ENCODE measurements at places on chromosomes 13 and 19.
A peak's percentile ranks its signal among the peaks of the same experiment; 100 is the strongest.

GRCh38 chr13:41668130-41668757 is 210.9 kb downstream of the RGCC start:
- DNase-seq: peak; percentile 89

DNA sequence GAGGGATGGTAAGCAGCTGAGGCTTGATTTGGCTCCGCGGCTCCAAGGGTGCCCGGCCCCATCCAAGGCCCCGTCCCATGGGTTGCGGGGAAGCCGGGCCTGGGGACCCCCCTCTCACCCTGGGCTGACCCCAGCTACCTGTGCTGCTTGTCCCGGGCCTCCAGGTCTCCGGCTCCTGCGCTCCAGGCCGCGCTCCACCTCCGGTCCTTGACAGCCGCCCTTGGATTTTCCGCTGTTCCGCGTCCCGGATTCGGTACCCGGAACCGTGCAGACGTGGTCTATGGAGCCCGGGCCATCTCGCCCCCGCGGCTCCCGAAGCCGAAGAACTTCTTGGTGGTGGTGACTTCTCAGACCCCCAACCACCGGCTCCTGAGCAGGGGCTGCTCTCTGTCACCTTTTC is 48.3 kb upstream of the C1QTNF9B start:
- no peak for DNase-seq

GRCh38 chr19:4303819-4304537 is 420 bp upstream of the FSD1 start:
- DNase-seq: no peak

DNA sequence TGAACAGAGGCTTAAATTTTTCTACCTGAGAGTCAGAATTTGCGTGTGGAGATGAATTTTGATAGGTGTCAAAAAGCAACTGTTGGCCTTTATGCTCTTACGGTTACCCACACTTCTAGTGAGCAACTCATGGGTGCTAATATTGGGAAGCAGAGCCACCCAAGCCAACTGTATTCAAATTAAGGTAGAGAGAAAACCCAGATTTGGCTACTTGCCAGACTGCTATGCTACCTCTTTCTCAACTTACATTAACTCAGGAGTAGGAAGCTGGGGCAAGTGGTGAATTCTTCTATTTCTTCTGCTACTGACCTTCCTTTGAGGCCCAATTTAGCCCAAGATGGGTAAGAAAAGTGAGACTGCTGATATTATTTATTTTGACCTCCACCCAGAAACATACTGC is 83.9 kb downstream of the OLFM4 start:
- no peak for DNase-seq

GRCh38 chr19:18533058-18533457 is 10.3 kb downstream of the FKBP8 start:
- DNase-seq: no peak

- peak; percentile 73 for DNase-seq
Observed at GRCh38 chr19:48745208-48745995, 1.3 kb downstream of the IZUMO1 start.

DNA sequence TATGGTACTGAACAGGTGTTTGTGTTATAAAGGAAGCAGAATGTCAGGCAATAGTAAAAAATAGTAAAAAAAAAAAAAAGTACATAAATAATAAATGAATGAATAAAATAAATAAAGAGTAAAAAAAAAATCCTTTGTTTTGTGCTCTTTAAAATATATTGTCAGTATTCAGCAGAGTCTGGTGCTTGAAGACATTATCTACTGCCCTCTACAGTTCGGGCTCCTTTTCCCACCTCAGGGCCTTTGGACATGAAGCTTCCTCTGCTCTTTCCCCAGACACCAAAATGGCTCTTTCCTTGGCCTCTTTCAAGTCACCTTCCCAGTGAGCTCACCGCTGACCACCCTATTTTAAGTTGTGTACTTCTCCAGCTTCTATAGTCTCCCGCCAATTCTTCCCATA is 137.5 kb downstream of the TNFRSF19 start:
- DNase-seq: no peak

- DNase-seq: no peak
Observed at GRCh38 chr13:54078271-54078870, 1049.8 kb downstream of the OLFM4 start.

- no peak for DNase-seq
Observed at GRCh38 chr19:5652261-5652660, 28.1 kb downstream of the MICOS13 start.

DNA sequence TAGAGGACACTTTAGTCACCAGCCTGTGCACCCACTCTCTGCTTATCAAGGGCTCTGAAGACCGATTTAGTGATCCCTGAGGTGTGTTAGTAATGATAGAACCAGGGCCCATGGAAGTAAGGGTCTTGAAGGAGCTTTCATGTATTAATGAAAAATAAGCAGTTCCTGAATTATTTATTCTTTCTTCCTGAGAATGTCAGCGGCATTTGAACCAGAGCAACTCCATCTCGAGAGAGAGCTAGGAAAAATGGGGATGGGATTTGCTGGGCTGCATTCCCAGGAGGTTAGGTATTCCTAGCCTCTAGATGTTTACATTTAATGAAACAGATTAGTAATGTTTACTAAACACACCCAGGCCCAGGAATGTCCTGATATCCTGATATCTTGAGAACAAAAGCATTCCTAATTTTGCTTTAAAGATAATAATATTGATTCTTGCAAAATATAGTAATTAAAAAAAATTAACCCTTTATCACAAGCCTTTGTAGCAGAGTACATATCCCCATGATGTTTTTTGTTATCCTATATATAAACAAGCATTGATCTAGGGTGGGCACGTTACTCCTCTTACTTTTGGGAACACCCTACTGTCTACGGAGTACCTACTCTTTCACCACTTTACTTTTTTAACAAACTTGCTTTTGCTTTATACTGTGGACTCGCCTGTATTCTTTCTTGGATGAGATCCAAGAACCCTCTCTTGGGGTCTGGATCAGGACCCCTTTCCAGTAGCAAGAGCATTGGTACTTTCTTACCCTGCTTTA is 63.1 kb downstream of the COG3 start:
- DNase-seq: no peak

DNA sequence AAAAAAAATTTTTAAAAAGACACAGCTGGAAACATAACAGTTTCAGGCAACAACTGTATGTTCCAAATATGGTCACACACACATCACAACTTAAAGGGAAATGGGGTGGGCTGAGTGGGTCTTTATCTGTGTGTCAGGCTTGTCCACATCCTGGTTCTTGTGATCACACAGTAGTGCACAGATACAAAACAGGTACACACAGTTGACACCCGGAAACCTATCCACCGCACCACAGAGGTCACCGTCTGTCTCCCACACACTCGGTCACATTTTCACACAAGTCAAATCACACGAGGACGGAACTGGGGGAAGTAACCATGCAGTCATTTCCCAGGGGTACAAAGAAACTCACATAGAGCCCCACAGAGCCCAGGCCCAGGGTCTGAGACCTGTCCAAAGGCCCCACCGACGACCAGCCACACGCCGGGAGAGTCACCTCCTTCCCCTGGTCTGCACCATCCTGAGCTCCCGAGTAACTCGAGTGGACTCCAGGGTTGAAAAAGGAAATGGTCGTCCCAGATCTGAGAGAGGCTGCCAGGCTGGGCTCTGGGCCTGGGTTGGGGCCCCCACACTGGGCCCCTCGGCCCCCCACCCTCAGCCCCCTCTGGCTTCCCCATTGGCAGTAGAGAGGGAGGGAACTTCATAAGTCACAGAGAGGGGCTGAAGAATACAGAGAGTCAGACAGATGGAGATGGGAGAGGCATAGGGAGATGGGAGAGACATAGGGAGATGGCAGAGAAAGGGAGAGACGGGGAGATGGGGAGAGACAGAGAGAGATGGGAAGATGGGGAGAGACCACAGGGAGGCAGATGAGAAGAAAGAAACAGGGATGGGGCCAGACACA is 1.3 kb upstream of the PPAN start:
- DNase-seq: no peak

GRCh38 chr13:73480779-73481559 is 422.2 kb downstream of the KLF5 start:
- DNase-seq: no peak

GRCh38 chr13:23957981-23958380 is 60.7 kb upstream of the C1QTNF9B start:
- DNase-seq: no peak

- no peak for DNase-seq
Observed at GRCh38 chr13:94702181-94703041, 9.9 kb downstream of the SOX21 start.

GRCh38 chr19:28876609-28877123 is 336.3 kb downstream of the UQCRFS1 start:
- no peak for DNase-seq
